ENCODE measurements at places on chromosomes 16 and 17.
A peak's percentile ranks its signal among the peaks of the same experiment; 100 is the strongest.

- no peaks in the 10 kb centered on the region for H3K27me3 ChIP-seq
- no peak overlapping the region for H3K4me3 ChIP-seq
- peaks cover 9% of the 10 kb centered on the region for H3K36me3 ChIP-seq
Observed at GRCh38 chr17:16281351-16281750, 64.3 kb downstream of the PIGL start.

DNA sequence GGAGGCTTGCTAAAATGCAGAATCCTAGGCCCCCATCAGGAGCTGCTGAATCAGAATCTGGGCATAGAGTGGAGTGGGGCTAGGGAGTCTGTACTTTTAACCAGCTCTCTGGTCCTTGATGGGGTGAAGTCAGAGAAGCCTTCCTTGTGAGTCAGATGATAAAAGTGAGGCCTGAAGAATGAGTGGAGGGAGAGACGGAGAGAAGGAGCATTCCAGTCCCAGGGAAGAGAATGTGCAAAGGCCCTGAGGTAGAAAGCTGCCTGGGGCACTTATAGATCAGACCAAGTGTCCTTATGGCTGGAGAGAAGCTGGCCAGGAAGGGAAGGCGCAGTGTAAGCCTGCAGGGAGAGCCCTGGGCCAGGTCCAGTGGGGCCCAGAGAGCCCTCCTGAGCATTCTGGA lies 235.1 kb upstream of the NLRP1 start:
- H3K27ac ChIP-seq: no peak overlapping the region
- H3K27me3 ChIP-seq: no peaks in the 10 kb centered on the region
- H3K4me1 ChIP-seq: no peaks in the 10 kb centered on the region
- H3K36me3 ChIP-seq: no peaks in the 10 kb centered on the region
- no peak for DNase-seq

DNA sequence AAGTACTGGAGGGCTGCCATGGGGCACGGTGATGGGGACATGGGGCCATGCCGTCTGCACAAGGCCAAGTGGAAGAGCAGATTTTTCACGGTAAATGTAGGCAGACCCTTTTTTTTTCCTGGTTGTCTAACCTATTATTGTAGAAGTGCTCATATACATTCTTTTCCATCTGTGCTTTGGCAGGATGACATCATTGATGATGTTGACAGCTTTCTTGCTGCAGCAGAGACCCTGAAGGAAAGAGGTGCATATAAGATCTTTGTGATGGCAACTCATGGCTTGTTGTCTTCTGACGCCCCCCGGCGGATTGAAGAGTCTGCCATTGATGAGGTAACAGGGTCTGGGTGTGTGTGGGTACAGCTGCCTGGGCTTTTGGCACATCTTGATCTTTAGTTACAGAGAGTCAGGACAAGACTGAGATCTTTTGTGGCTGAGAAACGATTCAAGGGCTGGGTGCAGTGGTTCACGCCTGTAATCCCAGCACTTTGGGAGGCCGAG lies 23.3 kb upstream of the SLC5A10 start:
- H3K36me3 ChIP-seq: peaks cover 78% of the 10 kb centered on the region
- H3K27ac ChIP-seq: no peak overlapping the region
- no peak for DNase-seq
- H3K4me1 ChIP-seq: no peaks in the 10 kb centered on the region
- no peaks in the 10 kb centered on the region for H3K27me3 ChIP-seq
- H3K4me3 ChIP-seq: no peak overlapping the region

- H3K27ac ChIP-seq: no peak overlapping the region
- H3K27me3 ChIP-seq: no peaks in the 10 kb centered on the region
- H3K4me3 ChIP-seq: no peak overlapping the region
- H3K36me3 ChIP-seq: peaks cover 88% of the 10 kb centered on the region
- no peak for DNase-seq
- H3K4me1 ChIP-seq: peaks cover 3% of the 10 kb centered on the region
Observed at GRCh38 chr17:75504347-75505151, 10.8 kb downstream of the CASKIN2 start.

- no peaks in the 10 kb centered on the region for H3K27me3 ChIP-seq
- H3K4me3 ChIP-seq: no peak overlapping the region
- H3K4me1 ChIP-seq: no peaks in the 10 kb centered on the region
- peaks cover 99% of the 10 kb centered on the region for H3K36me3 ChIP-seq
- DNase-seq: no peak
Observed at GRCh38 chr17:75695141-75695829, 26.0 kb upstream of the ITGB4 start.

GRCh38 chr16:85142771-85143211 lies 30.5 kb upstream of the CIBAR2 start:
- peaks cover 6% of the 10 kb centered on the region for H3K4me1 ChIP-seq
- DNase-seq: no peak
- H3K4me3 ChIP-seq: no peak overlapping the region
- H3K36me3 ChIP-seq: no peaks in the 10 kb centered on the region

DNA sequence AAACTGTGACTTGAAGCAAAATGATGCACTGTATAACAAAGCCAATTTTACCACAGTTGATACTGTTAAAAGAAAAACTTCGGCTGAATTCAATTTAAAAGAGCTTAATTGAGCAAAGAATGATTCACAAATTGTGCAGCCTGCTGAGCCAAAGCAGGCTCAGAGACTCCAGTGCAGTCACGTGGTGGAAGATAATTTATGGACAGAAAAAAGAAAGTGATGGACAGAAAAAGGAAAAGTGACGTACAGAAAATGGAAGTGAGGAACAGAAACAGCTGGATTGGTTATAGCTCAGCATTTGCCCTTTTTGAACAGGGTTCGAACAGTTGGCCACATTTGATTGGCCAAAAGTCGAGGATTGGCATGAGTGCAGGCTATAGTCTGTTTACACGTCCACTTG lies 25.7 kb downstream of the ZSWIM7 start:
- no peak for DNase-seq
- no peak overlapping the region for H3K27ac ChIP-seq
- H3K4me3 ChIP-seq: no peak overlapping the region
- peaks cover 36% of the 10 kb centered on the region for H3K36me3 ChIP-seq
- H3K4me1 ChIP-seq: peaks cover 1% of the 10 kb centered on the region
- H3K27me3 ChIP-seq: no peaks in the 10 kb centered on the region

- H3K4me1 ChIP-seq: peaks cover 2% of the 10 kb centered on the region
- H3K27ac ChIP-seq: no peak overlapping the region
- no peaks in the 10 kb centered on the region for H3K36me3 ChIP-seq
- no peaks in the 10 kb centered on the region for H3K27me3 ChIP-seq
- H3K4me3 ChIP-seq: no peak overlapping the region
Observed at GRCh38 chr16:6250511-6250910, 1082.1 kb upstream of the RBFOX1 start.

DNA sequence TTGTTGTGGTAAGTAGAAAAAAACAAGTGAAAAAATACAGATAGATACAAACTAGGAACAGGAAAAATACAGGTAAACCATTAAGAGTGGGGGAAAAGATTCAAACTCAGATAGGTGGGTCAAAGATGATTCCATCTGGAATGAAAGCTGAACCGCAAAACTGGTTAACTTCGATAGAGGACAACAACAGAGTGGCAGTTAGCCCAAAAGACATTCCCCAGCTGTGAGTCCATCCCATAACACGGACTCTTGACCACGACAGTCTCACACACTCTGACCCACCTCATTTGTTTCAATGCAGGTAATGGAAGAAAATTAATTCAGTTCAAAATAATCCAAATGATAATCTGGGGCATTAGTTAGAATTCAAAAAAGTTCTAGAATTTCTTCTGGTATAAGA lies 13.5 kb downstream of the ELAC2 start:
- H3K36me3 ChIP-seq: peaks cover 91% of the 10 kb centered on the region
- DNase-seq: no peak
- no peaks in the 10 kb centered on the region for H3K27me3 ChIP-seq
- H3K4me1 ChIP-seq: peaks cover 3% of the 10 kb centered on the region
- no peak overlapping the region for H3K27ac ChIP-seq

DNA sequence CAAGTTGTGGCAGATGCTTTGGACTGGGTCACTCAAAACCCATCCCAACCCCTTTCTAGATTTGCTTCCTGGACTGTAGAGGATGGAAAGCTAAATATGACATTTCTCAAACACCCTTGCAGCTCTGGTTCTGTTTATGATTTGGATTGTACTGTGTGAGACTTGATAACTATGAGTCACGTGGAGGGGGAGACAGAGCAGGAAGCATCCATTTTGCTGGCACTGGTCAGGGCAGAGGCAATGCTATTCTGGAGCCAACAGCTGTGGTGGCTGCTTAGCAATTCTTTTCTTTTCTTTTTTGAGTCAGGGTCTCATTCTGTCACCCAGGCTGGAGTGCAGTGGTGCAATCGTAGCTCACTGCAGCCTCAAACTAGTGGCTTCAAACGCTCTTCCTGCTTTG lies 13.6 kb upstream of the TERF2 start:
- H3K4me3 ChIP-seq: no peak overlapping the region
- no peaks in the 10 kb centered on the region for H3K27me3 ChIP-seq
- no peak overlapping the region for H3K27ac ChIP-seq
- H3K36me3 ChIP-seq: no peaks in the 10 kb centered on the region
- DNase-seq: no peak

GRCh38 chr17:55159251-55159650 lies 105.5 kb upstream of the HLF start:
- no peaks in the 10 kb centered on the region for H3K36me3 ChIP-seq
- no peak overlapping the region for H3K4me3 ChIP-seq
- H3K27ac ChIP-seq: no peak overlapping the region
- no peak for DNase-seq
- H3K27me3 ChIP-seq: no peaks in the 10 kb centered on the region

- DNase-seq: no peak
- H3K4me1 ChIP-seq: peaks cover 7% of the 10 kb centered on the region
- H3K27me3 ChIP-seq: peaks cover 24% of the 10 kb centered on the region
- H3K4me3 ChIP-seq: no peak overlapping the region
- no peaks in the 10 kb centered on the region for H3K36me3 ChIP-seq
Observed at GRCh38 chr16:30619638-30620037, 9.4 kb upstream of the ZNF689 start.

GRCh38 chr16:83552228-83552627 lies 255.6 kb upstream of the HSBP1 start:
- H3K27me3 ChIP-seq: no peaks in the 10 kb centered on the region
- no peak overlapping the region for H3K27ac ChIP-seq
- H3K4me3 ChIP-seq: no peak overlapping the region
- DNase-seq: no peak

- no peak for DNase-seq
- H3K4me3 ChIP-seq: peak overlapping the region; percentile 90
- no peaks in the 10 kb centered on the region for H3K27me3 ChIP-seq
- H3K36me3 ChIP-seq: no peaks in the 10 kb centered on the region
Observed at GRCh38 chr17:21125862-21126261, 902 bp upstream of the DHRS7B start.

- H3K4me3 ChIP-seq: no peak overlapping the region
- no peaks in the 10 kb centered on the region for H3K27me3 ChIP-seq
- no peak overlapping the region for H3K27ac ChIP-seq
- peaks cover 5% of the 10 kb centered on the region for H3K4me1 ChIP-seq
Observed at GRCh38 chr17:17391668-17392370, 85.0 kb upstream of the MED9 start.

- H3K36me3 ChIP-seq: no peaks in the 10 kb centered on the region
- H3K4me3 ChIP-seq: no peak overlapping the region
- no peak for DNase-seq
- H3K27me3 ChIP-seq: no peaks in the 10 kb centered on the region
Observed at GRCh38 chr17:77366206-77366557, 225.4 kb downstream of the SEC14L1 start.

GRCh38 chr17:14428648-14429029 lies 127.8 kb downstream of the HS3ST3B1 start:
- no peaks in the 10 kb centered on the region for H3K36me3 ChIP-seq
- DNase-seq: no peak
- no peak overlapping the region for H3K27ac ChIP-seq
- no peaks in the 10 kb centered on the region for H3K4me1 ChIP-seq
- H3K27me3 ChIP-seq: no peaks in the 10 kb centered on the region

DNA sequence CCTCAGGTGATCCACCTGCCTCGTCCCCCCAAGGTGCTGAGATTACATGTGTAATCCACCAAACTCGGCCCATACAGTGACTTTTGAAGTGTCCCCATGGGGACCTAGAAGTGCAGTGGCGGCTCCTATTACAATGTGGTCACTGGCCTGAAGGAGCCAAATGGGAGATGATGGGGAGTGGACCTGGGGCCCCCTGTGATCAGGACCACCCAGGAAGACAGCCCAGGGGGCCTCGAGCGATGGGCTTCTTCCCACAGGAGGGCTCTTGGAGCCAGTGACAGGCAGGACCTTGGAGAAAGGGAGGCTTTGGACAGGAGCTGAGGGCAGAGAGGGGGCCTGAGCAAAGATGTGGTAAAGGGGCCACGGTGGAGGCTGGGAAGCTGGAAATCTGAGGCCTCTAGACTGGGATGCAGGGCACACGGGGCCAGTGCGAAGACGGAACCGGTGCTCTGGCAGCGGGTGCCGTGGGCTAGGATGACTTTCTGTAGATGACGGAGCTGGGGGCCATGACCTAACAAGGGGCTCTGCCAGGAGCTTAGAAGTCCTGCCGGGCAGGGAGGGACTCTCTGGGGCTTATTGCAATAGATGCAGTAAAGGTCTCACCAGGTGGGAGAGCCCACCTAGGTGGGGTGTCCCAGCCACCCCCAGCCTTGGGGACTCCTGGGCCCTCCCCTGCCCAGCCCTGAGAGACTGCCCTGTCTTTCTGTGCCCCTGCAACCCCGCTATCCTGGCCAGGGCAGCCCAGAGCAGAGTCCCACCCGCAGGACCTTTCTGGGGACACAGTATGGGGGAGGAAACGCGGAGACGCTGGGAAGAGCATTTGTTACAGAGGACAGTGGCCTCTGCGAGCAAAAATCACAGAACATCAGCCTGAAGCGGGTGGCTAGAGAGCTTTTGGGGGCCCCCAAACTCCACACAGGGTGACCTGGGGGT lies 2.7 kb upstream of the C17orf99 start:
- H3K4me1 ChIP-seq: peaks cover 6% of the 10 kb centered on the region
- H3K36me3 ChIP-seq: no peaks in the 10 kb centered on the region
- no peak overlapping the region for H3K4me3 ChIP-seq
- peaks cover 3% of the 10 kb centered on the region for H3K27me3 ChIP-seq

- DNase-seq: no peak
- H3K4me3 ChIP-seq: no peak overlapping the region
Observed at GRCh38 chr17:75557075-75557851, 30.3 kb upstream of the MYO15B start.

DNA sequence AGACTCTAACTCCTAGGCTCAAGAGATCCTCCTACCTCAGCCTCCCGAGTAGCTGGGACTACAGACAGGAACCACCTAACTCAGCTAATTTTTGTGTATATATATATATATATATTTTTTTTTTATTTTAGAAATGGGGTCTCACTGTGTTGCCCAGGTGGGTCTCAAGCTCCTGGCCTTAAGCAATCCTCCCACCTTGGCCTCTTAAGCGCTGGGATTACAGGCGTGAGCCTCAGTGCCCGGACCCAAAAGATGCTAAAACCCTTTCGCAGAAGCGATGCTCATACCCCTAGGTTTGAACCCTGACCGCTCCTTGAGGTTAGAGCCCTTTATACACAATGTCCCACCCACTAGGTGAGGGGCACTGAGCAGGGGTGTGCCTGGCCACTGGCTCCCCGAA lies 2.2 kb upstream of the CLDN9 start:
- no peak overlapping the region for H3K4me3 ChIP-seq
- H3K27me3 ChIP-seq: peaks cover 82% of the 10 kb centered on the region
- DNase-seq: no peak
- no peaks in the 10 kb centered on the region for H3K36me3 ChIP-seq
